Stimulated activated CD8-positive, alpha-beta memory T cell treated with anti-CD3 and anti-CD28 coated beads, Interleukin-7, amount 100 ng/mL, for 24 hours (primary cell): ENCODE measurements at places on chromosomes 16 and 17.

DNA sequence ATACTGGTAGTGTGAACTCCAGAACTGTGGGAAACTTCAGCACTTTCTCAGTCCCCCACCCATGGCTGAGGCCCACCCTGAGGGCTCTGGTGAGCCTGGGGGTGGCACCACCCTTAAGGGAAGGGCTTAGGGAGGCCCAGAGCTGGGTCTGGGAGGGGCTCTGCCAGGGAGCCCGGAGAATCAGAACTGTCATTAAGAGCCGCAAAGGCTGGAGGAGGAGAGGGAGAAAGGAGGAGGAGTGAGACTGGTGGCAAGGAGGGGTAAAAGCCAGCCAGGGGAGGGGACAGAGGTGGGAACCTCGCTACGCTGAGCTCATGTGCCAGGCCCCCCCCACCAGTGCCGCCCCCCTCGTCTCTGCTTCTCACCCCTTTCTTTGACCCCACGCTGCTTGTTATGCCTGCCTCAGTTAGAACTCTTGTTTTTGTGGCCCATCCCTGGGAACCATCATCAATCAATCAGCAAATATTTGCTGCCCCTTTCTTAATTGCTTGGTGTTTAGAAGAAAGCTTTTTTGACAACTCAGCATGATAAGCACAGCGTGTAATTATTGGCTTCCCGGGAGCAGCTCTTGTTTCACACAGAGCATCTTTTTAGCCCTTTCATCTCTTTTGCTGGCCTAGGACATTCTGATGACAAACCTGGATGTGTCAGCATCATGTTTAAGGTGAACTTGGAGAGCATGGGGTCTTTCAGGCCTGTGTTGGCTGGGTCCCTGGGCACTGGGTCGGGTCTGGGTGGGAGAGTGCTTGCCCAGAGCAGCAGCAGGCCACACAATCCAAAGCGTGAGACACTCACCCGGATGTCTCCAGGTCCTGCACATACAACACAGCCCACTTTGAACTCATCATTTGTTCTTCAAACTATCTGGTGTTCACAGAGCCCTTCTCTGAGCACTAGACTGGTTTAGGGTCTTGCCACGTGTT is 77.7 kb downstream of the NETO2 start:
- no peak for DNase-seq

DNA sequence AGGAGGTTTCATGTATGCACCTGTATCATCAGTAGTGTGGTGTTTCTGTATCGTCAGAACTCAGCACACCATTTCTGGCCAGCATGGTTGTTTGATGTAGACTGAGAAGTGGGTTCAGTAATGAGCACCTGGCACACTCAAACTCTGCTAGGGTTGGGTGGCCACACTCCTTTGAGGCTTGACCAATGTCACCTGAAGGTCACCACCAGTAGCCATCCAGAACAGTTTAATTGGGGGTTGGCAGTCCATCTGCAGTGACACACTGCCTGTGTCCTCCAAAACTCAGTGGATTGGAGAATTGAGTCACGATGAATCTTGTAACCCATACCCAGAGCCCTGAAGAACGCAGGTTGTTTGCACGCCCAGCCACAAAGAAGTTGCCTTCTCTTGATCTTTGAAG is 86.8 kb upstream of the HSBP1 start:
- DNase-seq, result no peak

DNA sequence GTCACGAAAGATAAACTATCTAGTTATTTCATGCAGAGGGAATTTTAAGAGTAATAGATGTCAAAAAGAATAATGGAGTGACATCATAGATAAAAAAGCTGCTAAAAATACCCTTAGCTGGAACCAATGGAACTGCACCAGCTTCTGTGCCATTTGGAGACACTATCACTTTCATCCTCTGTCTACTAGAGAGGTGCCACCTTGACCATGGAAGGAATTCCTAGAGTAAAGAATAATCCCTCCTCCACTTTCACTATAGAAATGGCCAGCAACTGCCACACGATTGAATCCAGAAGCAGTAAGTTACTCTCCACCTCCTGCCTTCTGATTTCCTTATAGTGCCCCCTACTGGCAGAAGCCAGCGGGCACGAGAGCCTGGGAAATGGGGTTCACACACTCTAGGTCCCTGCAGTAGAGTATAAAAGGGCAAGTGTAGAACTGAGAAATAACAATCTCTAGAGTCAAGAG is 2.8 kb upstream of the ALDH3A2 start:
- peak; percentile 5 for DNase-seq

DNA sequence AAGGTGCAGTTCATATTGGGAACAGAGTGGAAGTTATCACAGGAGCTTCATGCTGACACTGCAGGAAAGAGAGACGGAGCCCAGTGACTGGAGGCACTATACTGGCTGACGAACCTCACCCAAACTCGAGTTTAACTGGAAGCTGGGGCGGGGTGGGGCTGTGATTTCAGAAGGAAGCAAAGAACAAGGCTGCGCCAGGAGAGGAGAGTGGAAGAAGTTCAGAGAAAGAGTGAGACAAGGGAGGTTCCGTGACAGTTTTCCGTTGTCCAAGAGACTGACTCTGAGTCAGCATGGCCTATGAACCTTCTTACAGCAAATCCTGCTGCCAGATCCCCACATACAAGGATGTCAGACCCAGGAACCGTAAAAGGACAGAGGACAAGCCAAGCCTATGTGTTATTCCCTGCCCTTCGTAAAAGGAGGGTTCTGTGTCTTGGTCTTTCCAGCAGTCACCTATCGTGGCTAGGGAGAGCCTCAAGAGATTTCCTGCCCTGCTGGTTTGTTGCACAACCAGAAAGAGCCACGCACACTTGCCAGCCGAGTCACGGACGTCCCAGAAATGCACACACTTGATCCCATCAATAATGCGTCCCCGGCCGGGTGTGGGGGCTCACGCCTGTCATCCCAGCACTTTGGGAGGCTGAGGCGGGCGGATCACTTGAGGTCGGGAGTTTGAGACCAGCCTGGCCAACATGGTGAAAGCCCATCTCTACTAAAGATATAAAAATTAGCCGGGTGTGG is 5.1 kb downstream of the PITPNA start:
- DNase-seq, result no peak

DNA sequence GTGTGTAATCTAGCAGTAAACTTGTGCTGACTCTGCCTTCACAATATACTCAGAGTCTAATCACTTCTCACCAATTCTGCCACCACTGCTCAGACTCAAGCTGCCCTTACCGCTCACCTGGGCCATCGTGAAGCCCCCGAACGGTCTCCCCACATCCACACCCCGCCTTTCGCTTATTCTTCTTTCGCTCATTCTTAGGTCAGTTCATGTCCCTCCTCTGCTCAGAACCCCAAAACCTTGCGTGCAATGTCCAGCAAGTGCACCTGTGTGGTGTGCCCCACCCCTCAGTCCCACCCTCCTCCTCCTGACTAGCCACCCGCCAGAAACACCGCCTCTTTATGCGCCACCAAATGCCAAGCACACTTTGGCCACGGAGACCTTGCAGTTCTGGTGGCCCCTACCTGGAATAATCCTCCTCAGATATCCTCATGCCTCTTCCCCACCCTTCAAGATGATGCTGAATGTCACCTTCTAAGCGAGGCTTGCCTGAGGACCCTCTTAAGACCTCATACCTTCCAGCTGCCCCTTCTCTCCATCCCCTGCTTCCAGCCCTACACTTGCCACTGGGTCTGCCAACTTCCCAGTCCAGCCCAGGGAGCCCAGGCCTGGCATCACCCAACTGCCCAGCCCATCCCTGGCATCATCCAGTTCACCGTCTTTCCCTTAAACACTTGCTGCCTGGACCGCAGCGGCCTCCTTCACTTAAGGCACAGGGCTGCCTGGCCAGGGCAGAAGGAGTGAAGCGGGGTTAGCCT is 34.3 kb upstream of the RBFOX3 start:
- DNase-seq, result no peak

DNA sequence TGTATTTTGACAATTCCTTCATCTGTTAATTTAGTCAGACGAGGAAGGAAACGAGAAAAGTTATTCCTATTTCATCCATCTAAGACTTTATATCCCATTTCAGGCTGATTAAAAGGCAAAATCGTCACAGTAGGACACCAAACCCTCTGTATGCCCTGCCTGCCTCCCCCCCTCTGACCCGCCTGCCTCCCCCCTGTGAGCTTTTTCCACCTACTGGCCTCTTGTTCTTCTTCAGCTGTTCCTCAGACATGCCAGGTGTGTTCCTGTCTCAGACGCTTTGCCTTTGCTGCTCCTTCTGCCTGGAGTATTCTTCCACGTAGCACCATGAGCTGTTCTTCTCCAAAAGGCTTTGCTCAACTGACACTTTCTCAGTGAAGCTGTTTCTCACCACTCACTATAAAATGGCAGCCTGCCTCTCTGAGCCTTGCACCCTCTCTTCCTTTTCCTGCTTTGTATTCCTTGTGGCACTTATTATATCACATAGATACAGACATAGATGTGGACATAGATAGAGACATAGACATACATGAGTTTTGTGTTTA is 723.4 kb downstream of the MAF start:
- DNase-seq, result no peak

- DNase-seq, result no peak
Measured at GRCh38 chr17:81298325-81298990, 3.4 kb upstream of the SLC38A10 start.

DNA sequence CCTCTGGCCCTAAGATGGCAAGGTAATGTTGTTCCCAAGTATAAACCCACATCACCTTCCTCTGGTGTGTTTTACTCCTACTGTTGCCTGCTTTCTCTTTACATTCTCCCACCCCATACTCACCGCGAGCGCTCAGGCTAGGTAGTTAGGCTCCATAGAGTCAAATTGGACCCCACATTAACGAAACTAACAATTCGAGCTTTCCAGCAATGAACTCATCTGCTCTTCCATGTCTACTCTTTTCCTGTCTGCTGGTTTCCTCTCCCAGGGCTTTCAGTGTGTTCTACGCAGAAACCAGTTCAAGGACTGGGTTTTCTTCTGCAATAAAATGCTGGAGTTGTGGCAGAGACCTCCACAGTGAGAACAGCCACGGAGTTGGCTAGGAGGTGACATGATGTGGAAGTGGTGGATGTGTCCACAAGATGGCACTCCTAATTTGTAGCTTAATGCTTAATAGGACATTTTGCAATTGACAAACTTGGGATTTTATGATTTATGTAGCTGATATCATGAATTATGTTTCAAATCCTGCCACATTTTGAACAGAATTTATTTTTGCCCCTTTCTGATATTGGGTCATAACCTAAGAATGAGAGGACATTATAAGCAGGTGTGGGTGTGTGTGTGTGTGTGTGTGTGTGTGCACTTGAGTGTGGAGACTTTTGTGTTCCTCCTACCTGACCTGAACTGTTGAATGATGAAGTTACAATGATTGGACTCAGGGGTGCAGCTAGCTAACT is 2.2 kb upstream of the UQCRC2 start:
- no peak for DNase-seq

GRCh38 chr17:4023220-4023619 is 59.0 kb upstream of the ATP2A3 start:
- no peak for DNase-seq

GRCh38 chr17:56910509-56911235 is 3.2 kb downstream of the TRIM25 start:
- DNase-seq, result no peak

- no peak for DNase-seq
Measured at GRCh38 chr17:47684025-47684424, 9.9 kb upstream of the TBKBP1 start.
